Activated T-helper 1 cell treated with anti-CD3 and anti-CD28 coated beads, Interleukin-12 subunit alpha, Interleukin-12 subunit beta, Interleukin-2, Interleukin-4 antibody, amounts not matched to agents 30 ng/mL and 10 ng/mL and 1 ng/mL, durations not matched to agents 14 hours and 24 hours and 36 hours (primary cell): ENCODE measurements at places on chromosomes 5 and 9. TPM values are rescaled to one million over a fixed set of nuclear protein-coding genes. Genes with fewer than 3 reads are reported as not detected.
A peak's percentile ranks its signal among the peaks of the same experiment; 100 is the strongest.

GRCh38 chr5:1105350-1106265 lies 6.3 kb downstream of the SLC12A7 start:
- peak; percentile 72 for DNase-seq

DNA sequence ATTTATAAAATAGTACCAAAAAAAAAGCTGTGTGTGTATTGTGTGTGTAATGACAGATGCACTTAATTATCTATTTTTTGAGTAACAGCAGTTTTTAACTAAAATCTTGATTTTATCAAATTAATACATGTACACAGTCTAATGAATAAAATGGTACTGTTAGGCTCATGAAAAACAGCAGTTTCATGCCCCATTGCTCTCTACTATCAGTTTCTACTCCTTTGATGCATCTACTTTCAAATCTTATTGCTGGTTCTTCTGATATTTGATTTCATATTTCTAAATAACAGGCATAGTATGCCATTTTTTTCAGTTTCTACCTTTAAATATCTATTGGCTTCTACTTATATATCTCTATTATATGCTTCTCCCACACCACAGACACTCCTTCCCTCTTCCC lies 117.4 kb downstream of the CCDC171 start:
- no peak for DNase-seq

TOR1A gene
- total RNA-seq, result 61.3 and 62.1 TPM in 2 replicates

SMIM23 gene
- total RNA-seq, result not detected in 2 replicates
